ENCODE measurements at places on chromosomes 6 and 20. TPM values are rescaled to one million over a fixed set of nuclear protein-coding genes. Genes with fewer than 3 reads are reported as not detected.

PCIF1 gene
- 15.7 TPM for total RNA-seq

CYP24A1 gene
- not detected for total RNA-seq

STX7 gene
- 38.6 TPM for total RNA-seq

PTCRA gene
- not detected for total RNA-seq

ZNF391 gene
- total RNA-seq: 0.53 TPM

ZNF343 gene
- 12.8 TPM for total RNA-seq

CST7 gene
- not detected for total RNA-seq

C6orf15 gene
- total RNA-seq: not detected

ARMC2 gene
- total RNA-seq: 2.3 TPM
